Esophagus muscularis mucosa (tissue), 4 donors: ENCODE measurements at places on chromosomes 3 and 15. TPM values are rescaled to one million over a fixed set of nuclear protein-coding genes. Genes with fewer than 3 reads are reported as not detected.

The GOLGA8N gene
- total RNA-seq = 7.9 TPM

DNA sequence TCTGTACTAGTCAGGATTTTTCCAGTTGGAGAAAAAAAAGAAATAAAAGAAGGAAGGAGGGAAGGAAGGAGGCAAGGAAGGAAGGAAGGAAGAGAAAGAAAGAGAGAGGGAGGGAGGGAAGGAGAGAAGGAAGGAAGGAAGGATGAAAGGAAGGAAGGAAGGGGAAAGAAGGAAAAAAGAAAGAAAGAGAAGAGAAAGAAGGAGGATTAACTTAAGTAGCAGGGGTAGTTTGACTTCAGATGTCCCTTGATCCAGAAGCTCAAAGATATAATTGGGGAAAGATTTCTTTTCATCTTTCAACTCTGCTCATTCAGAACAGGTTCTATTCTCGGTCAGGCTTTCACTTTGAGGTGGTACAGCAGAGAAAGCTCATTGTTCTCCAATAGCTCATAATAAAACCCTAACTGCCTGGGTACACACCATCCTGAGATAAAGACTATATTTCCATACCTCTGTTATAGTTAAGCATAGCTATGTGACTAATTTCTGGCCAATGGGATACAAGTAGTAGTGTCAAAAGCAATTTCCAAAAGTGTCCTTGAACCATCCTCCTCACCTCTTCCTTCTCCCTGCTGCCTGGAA, 23.5 kb upstream of the STT3B start:
- H3K27ac ChIP-seq = no peak overlapping the region

GRCh38 chr15:68636256-68636655, 57.5 kb downstream of the CORO2B start:
- H3K4me1 ChIP-seq = peaks cover 74% of the 10 kb centered on the region
- no peak for DNase-seq
- H3K36me3 ChIP-seq = no peaks in the 10 kb centered on the region
- no peaks in the 10 kb centered on the region for H3K27me3 ChIP-seq
- no peak overlapping the region for H3K4me3 ChIP-seq
- H3K27ac ChIP-seq = peak overlapping the region; percentile 10

The CEMIP gene
- total RNA-seq = 0.34 TPM

The SATB1 gene
- 72.6 TPM for total RNA-seq

GRCh38 chr15:68696414-68697363, 117.9 kb downstream of the CORO2B start:
- no peak for DNase-seq
- peaks cover 20% of the 10 kb centered on the region for H3K4me1 ChIP-seq
- H3K36me3 ChIP-seq = no peaks in the 10 kb centered on the region
- no peak overlapping the region for H3K4me3 ChIP-seq

The CHMP2B gene
- total RNA-seq = 32.6 TPM

The CLRN1 gene
- not detected for total RNA-seq

The RHOV gene
- total RNA-seq = not detected

The LAMB2 gene
- 1,229 TPM for total RNA-seq

DNA sequence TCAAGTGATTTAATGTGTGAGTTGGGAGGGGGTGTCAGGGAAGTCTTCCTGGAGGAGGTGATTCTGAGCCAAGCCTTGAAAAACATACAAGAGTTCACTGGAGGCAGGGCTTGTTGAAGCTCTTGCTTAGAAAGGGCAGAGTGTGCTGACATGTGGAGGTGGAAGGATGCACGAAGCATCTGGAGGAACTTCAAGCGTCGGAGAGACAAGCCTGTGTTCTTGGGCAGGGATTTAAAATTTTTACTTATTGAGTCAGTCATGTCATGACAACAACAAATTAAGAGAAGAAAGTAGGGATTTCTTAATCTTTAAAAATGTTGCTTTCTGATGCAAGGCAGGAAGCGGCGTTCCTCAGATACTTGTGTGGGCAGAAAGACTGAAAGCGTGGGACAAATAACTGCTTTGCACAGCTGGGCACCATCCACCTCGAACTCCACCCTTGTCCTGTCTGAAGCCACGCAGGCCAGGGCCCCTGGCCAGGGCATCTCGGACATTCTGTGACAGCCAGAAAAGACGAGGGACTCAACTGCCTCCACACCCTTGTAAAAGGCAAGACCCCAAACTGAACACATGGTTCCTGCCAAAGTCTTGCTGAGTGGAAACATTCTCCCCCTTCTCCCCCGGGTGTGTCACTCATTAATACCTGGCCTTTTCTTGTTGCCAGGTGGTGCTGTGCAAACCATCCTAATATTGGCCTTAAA, 6.9 kb upstream of the IL16 start:
- H3K36me3 ChIP-seq = no peaks in the 10 kb centered on the region
- DNase-seq = no peak
- H3K27ac ChIP-seq = peak overlapping the region; percentile 63
- no peaks in the 10 kb centered on the region for H3K4me1 ChIP-seq

- H3K4me3 ChIP-seq = no peak overlapping the region
- no peak for DNase-seq
- H3K4me1 ChIP-seq = peaks cover 11% of the 10 kb centered on the region
- H3K36me3 ChIP-seq = no peaks in the 10 kb centered on the region
Measured at GRCh38 chr3:155809181-155809580, 3.1 kb upstream of the C3orf33 start.

DNA sequence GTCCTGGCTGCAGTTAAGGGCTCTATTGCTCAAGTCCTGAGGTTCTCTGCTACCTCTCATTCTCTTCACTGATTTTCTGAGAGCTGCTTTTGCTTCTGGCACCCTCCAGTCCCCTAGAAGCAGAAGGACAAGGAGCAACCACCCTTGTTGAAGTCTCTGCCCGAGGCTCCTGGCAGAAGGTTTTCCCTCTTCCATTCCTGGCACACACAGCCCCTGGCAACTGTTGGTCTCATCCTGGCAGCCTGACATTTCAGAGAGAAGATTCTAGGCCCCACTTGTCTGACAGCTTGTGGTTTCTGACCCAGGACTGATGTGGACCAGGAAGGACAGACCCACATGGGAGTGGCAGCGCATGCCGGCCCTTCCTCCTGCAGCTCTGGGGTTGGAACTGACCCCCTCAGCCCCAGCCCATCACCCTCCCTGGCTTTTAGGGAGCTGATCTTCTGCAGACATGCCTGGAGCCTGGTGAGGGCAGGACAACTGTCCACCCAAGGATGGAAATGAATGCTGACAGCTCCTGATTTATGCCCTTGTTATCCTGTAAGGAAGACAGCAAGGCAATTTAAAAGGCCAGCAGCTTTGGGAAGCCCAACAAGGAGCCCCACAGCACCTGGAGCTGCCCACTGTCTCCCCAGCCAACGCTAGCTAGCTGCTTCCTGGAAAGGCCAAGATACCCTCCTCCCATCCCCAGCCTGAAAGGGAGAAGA, 13.0 kb upstream of the NTRK3 start:
- H3K4me3 ChIP-seq = no peak overlapping the region
- no peaks in the 10 kb centered on the region for H3K36me3 ChIP-seq
- peaks cover 7% of the 10 kb centered on the region for H3K27me3 ChIP-seq
- no peak for DNase-seq
- no peak overlapping the region for H3K27ac ChIP-seq

GRCh38 chr3:114809668-114810413, 337.2 kb downstream of the ZBTB20 start:
- no peaks in the 10 kb centered on the region for H3K36me3 ChIP-seq
- H3K27ac ChIP-seq = no peak overlapping the region

The LRTM1 gene
- total RNA-seq = not detected
